ENCODE measurements at places on chromosomes 11 and 22.

- no peak for DNase-seq
These were observed 118.0 kb downstream of the GRIK4 start for GRCh38 chr11:120629407-120630080.

DNA sequence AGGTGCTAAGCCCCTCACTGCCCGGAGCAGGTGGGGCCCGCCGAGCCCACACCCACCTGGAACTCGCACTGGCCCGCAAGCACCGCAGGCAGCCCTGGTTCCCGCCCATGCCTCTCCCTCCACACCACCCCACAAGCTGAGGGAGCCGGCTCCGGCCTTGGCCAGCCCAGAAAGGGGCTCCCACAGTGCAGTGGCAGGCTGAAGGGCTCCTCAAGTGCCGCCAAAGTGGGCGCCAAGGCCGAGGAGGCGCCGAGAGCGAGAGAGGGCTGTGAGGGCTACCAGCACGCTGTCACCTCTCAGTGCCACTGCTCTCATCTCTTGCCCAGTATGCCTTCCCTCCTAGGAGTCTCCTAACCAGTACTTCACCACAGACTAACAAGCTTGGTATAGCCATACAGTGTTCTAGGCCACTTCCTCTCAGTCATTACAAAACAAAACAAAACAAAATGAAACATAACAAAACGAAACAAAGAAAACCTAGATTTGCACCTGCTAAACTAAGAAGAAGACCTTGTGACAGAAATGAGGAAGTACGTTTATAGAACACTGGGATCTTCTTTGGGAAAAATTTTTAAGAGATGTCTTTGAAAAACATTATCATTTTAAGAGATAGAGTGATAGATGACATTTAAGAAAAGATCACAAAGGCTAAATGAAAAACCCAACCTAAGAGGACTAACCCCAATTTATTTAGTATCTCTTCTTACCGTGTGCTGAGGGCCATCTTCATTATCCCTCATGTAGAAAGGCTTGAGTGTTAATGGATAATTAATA, 47.7 kb upstream of the GAB2 start:
- DNase-seq = no peak

DNA sequence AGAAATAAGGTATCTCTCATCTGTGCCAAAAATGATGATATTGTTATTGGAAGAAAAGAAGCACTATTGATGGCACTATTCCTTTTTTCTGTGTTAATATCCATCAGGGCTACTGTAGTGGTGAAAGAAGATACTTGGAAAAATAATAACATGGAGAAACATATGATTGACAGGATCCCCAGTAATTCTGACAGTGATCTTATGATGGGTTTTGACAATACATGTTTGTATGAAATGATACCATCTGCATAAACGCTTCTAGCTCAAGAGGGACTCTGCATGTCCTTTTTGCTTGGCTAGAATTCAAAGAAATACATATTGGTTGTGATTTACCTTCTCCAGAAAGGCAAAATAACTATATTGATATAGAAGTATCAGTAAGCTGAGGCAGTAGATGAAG, 178.1 kb downstream of the GUCY1A2 start:
- DNase-seq = no peak

DNA sequence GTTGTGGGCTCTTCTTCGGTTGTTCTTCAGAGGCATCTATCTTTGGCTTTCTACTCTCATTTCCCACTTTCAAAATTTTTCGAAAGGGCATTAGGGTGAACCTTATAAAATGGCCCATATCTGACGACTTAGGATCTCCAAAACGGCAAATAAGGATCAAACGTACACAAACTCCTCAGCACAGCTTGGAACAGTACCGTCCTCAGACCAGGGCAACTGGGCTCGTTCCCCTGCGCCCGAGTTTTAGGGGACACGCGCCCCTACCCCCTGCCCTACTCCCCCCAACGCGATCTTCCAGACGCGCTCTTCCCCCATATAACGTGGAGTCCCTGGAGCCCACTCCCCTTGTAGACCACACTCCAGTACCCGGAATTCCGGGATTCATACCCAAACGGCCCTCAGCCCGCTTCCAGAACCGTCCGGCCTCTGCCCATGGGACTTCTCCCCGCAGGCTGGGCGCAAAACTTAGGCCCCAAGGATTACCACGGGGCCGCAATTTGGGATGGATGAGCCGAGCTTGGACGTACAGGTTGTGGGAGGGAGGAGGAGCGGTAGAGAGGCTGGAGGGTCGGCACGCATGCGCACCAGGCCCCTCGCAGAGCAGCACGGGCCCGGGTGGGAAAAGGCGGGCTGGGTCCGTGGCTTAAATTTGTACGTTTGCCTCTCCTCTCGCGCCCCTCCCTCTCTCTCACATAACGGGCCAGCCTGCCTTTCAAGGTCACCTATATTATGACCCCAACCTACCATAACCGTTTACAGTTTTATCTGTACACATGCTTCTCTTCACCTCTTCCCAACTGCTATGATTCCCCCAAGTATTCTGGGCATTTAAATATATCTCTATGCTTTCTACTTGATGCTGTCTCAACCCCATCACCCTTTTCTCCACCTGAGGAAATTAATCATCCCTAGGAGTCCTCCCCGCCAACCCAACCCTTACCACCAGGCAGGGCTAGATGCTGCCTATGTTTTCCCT, 3.4 kb downstream of the CCDC89 start:
- peak; percentile 86 for DNase-seq

GRCh38 chr11:96196181-96196662, 146.8 kb downstream of the MAML2 start:
- DNase-seq = no peak

DNA sequence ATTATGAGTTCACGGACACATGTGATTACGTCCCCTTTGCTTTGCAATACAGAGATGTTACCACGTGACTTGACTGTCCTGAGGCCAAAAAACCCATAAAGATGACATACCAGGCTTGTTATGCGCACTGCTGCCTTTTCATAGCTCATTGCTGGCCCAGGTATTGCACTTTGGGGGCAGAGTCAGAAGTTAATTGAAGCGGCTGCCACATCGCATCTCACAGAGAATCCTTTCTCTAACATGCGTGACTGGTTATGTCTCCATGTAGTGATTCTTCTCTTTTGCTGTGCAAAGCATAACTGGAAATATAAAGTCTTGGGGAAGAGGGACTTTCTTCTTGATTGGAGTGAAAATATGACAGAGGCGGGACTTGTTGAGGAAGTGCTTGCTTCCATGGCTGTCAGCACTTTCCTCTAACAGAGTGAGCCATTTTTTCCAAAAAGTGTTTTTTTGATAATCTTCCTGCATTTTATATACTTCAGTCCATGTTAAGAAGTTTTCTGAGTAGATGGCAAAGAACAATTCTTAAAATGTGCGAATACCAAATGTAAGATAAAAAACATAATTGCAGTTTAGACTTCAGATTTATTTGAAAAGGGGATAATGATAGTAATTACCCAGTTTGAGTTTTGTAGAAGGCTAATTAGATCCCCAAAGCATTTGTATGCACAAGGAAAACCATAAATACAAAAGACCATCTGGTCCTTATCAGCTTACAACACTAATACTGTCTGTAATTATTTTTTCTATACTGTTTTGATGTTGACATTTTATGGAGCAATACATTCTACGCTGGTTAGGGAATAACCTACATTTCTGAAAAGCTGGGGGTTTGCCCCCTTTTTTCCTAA, 324.6 kb upstream of the MTNR1B start:
- DNase-seq = no peak

DNA sequence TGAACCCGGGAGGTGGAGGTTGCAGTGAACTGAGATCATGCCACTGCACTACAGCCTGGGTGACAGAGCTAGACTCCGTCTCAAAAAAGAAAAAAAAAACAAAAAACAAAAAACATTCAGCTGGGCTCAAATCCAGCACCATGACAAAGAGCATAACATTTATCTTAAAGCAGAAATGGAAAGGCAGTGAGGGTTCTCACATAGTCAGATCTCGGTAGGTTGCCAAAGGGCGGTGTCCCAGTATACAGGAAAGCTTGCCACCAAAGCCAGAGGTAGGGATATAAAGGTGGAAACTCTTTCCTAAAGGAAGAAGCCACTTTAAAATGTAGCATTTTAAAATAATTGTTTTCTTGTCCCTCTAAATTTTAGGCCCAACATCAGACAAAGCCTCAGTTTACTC, 22.4 kb upstream of the CAPRIN1 start:
- no peak for DNase-seq

DNA sequence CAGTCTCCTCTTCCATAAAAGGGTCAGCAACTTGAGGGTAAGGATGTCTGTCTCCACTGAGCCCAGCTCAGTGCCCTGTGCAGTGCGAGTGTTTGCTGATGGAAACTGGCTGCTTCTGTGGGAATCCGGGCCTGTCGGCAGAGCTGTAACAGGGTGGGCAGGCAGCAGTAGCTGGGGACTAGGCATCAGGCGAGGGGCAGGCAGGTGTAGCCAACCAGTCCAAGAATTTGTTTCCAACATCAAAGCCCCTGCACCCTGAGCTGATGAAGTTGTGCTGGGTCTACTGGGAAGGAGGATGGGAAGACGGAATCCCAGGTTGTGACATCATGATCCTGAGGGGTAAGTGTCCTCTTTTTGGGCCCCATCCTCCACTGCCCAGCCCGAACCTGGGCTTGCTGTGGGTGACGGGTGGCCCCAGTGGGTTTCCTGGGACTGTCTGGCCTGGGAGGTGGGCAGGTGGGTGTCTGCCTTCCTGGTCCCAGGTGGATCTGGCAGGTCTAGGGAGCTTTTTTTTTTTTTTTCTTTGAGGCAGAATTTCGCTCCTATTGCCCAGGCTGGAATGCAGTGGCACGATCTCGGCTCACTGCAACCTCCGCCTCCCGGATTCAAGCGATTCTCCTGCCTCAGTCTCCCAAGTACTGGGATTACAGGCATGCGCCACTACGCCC, 11.0 kb downstream of the SLC29A2 start:
- DNase-seq = no peak

GRCh38 chr11:61546663-61547062, 34.2 kb downstream of the SYT7 start:
- DNase-seq = no peak

GRCh38 chr11:75514596-75514995, 11.1 kb downstream of the GDPD5 start:
- no peak for DNase-seq

GRCh38 chr11:35811783-35812182, 132.1 kb upstream of the LDLRAD3 start:
- no peak for DNase-seq

- DNase-seq = no peak
These were observed 92.5 kb downstream of the APIP start for GRCh38 chr11:34823639-34824038.

- DNase-seq = no peak
These were observed 35.4 kb downstream of the NFAM1 start for GRCh38 chr22:42396621-42397331.

DNA sequence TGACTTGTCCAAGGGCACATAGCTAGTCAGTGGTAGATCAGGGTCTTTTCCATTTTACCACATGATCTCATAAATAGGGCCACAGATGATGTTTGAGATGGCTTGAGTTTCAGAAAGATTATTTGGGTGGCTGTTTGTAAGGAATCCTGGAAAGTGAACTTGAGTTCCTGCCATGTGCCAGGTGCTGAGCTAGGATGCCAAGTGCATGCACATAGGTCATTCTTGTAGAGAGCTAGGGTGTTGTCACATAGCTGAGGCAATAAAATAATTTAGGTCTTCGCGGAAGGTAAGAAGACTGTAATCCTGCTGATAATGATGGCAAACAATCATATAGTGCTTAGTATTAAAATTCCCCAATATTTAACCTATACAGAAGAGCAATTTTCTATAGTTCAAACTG, 1162.6 kb upstream of the TENM4 start:
- no peak for DNase-seq

DNA sequence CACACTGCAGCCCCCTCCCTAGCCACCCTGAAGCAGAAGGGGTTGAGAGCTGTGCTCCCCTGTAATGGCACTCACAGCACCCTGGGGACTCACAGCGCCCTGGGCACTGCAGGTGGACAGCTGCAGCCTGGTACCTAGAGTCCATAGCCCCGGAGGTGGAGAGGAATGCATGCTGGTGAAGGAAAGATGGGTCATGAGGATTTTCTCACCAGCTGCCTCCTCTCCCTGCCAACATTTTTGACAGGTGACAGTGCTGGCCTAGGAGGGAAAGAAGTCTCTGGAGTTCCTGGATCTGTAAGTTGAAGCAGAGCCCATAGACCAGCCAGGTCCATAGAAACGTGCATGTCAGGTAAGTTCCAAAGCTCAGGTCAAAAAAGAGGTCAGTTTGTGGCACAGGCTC, 330.5 kb downstream of the TENM4 start:
- no peak for DNase-seq

- DNase-seq = no peak
These were observed 30.6 kb downstream of the GLB1L2 start for GRCh38 chr11:134362192-134362901.

DNA sequence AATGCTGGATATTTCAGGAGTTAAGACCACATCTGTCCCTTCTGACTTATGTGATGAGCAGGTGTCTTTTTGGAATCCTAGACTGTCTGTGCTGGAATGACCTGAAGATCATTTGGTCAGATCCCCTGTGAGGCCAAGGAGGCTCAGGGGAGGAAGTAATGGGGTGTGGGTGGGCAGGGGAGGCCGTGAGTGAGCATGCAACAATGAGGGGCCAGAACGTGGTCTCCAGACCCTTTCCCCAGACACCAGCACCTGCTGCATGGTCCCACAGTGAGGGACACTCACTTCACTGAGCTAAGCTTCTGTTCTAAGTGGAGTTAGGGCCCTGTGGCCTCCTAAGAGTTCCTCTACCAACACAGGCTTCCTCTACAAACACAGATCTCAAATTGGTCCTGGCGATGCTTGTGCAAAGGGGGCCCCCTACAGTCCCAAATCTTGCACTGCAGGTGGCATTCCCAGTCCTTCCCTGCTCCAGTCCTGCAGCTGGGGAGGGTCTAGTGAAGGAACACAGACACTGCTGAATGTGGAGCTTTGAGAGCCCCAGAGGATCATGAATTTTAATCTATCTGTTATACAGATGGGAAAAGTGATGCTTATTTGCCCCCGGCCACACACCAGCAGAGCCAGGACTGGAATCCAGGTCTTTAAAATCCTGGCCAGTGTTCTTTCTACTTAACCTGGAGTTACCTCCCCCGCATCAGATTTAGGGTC, 7.4 kb downstream of the USP2 start:
- peak; percentile 81 for DNase-seq

GRCh38 chr11:69868871-69869270, 49.7 kb upstream of the FGF3 start:
- no peak for DNase-seq

GRCh38 chr22:39718921-39719475, 148.4 kb downstream of the CACNA1I start:
- no peak for DNase-seq

- DNase-seq = peak; percentile 81
These were observed 1.1 kb downstream of the SLC43A3 start for GRCh38 chr11:57425565-57426438.

DNA sequence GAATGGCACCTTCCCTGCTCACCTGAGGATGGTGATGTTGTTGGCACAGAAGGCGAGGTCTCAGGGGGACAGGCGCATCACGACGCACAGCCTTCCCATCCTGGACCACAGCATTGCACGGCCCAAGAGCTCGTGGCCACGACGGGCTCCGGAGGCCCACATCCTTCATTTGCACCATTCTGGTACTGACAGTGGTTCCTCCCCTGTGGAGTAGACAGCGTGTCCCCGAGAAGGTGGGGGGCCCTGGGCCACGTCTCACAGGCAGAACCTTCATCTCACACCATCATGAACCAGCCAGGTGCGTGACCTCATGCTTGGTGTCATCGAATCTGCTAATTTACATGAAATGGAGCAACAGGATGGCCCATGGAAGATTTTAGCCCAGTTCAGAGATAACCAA, 180.0 kb downstream of the CTTN start:
- no peak for DNase-seq

GRCh38 chr11:113193016-113193415, 121.4 kb upstream of the TTC12 start:
- DNase-seq = no peak
